Activated T-helper 1 cell treated with Interleukin-2 at 50 U/mL for 16 hours (primary cell): ENCODE measurements at places on chromosomes 6 and 20.

GRCh38 chr6:121223930-121224329 lies 110.3 kb downstream of the TBC1D32 start:
- DNase-seq: no peak

DNA sequence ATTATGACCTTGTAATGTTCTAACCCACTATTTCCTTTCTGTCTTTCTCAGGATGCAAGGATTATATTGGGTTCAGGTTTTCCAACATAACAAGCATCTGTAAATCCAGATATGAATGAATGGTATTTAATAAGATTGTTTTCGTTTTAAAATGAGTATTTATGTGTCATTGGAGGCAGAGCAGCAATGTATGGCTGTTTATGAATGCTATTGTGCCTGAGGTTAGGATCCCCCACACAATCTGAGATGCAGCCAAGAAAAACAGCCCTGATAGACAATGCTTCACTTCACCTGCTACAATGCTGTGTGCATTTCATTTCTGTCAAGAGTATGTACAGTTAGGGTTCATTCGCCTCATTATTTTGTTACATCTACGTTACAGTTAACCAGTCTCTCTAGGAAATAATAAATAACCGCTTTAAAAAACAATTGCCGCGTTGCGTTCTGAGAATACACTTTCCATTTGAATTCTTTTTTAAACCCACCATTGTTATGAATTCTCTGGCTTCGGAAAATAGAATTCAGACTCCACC lies 19.6 kb downstream of the TFAP2A start:
- no peak for DNase-seq

DNA sequence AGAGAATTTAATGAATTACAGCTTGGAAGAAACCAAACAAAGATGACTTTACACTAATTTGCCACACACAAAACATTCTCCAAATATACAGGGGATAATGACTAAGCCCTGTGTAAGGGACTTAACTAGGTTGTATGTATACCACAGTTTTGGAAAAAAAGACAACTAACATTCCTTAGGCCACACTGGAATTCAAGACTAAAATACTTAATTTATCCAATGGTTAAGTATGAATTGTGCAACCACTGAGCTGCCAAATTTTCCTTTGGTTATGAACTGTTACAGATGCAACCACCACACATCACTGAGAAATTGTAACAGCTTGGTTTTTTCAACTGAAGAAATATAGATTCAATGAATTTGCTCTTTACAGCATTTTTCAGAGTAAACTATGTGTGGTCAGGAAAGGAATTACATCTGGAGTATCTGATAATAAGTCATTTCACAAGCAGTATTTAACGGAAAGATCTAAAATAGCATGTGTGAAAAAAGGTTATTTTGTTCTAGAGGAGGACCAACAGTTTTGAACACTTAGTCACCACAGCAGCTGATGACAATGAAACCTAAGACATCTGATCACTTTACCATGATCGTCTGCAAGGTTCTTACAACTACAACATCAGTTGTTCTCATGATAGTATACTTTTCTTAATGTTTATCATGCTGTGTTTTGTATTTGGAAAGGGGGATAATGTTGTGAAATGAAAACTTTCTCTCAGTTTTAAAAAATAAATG lies 318.8 kb downstream of the BCKDHB start:
- DNase-seq: no peak

GRCh38 chr20:54029176-54029575 lies 41.2 kb downstream of the BCAS1 start:
- DNase-seq: no peak

- DNase-seq: no peak
Measured at GRCh38 chr6:24899136-24899996, 36.4 kb downstream of the RIPOR2 start.

GRCh38 chr6:76000629-76001028 lies 71.8 kb downstream of the IMPG1 start:
- no peak for DNase-seq

- no peak for DNase-seq
Measured at GRCh38 chr6:88295663-88296062, 129.5 kb upstream of the CNR1 start.

DNA sequence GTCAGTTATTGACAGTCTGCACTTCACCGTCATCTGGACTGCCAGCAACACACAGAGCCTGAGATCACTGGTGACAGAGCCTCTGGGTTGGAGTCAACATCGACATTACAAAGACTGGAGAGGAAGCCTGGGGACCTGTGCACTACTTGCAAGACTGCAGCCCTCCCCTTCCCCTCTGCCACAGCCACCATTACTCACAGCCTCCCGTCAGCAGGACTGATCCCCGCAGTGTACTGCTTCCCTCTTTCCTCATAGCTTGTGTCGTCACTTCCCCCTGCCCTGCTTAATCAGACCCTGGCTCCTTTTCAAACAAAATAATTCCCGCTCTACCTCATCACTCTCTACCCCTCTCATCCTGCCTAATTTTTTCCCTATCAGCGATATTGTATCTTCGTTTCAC lies 235.5 kb upstream of the KCNQ5 start:
- DNase-seq: no peak
